Hepatic stellate cell (primary cell): ENCODE measurements at places on chromosomes 12 and 14.

GRCh38 chr12:53215497-53215896 is 8.4 kb upstream of the ITGB7 start:
- DNase-seq: no peak

GRCh38 chr14:68622856-68623255 is 170.0 kb downstream of the ZFP36L1 start:
- no peak for DNase-seq

DNA sequence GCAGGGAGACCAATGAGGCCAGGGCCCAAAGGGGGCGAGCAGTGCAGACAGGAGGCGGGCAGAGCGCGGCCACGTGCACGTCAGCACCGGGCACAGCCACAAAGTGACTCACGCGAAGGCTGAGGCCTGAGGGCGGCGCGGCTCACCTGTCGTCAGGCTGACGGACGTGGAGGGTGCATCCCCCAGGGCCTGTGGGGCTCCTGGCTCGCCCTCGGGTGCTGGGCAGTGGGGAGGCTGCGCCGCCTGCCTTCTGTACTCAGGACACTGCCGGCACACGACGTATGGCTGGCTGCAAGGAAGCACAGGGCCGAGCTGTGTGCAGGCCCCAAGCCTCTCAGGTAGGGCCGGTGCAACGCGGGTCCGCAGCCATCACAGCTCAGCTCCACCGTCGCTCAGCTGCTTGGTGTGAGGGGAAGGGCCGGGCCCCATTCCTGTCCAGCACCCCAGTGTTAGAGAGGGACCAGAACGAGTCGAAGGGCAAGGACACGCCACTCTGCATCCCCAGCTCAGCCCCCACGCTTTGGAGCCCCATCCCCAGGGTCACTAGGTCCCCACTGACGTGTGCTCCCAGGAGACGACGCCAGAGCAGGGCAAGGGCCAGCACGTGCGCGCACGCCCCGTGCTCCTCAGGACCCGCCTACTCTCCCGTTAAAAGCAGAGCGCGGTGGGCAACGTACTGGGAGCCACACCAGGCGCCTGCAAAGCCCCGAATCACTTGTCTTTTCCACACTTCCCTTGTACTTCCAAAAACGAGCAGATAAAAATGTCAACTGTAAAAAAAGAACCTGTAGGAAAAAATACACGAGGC is 24.8 kb upstream of the GOLGA3 start:
- no peak for DNase-seq

DNA sequence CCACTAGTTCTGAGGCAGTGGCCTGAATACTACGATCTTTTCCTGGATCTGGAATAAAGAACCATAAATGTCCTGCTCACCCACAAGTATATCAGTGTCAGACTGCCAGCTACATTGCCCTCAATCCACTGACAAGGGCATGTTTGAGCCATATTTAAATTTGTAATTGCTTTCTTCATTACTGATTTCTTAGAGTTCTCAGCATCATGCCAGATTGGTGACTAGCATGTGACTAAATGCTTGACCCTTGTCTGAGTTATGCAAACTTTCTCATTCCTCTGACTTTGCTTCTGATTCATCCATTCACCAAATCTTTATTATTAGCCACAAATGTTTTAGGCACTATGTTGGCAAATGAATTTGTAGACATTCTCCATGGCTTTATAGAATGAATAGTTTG is 143.6 kb upstream of the SLC16A7 start:
- peak; percentile 26 for DNase-seq

- DNase-seq: no peak
These were observed 78.1 kb upstream of the PTHLH start for GRCh38 chr12:28050606-28051005.

GRCh38 chr14:102320033-102320660 is 601 bp downstream of the ZNF839 start:
- peak; percentile 54 for DNase-seq

DNA sequence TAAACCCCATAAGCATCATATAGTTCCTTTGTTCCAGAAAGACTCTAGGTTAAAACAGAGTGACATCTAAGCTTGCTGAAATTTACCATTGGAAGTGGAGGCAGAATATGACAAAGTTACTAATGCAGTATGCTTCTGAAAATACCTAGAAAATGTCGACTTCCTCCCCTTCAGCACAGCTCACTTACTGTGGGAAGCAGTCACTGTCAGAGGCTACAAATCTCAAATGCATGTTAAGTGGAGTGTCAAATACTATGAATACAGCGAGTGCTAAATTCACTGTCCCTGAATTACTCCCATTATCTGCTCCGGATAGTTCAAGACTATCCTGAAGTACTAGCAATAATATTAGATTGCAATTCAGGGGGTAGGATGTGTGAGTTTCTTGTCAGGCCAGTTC is 1454.6 kb downstream of the AACS start:
- no peak for DNase-seq

- no peak for DNase-seq
These were observed 129.4 kb downstream of the TSPAN9 start for GRCh38 chr12:3206536-3207072.

DNA sequence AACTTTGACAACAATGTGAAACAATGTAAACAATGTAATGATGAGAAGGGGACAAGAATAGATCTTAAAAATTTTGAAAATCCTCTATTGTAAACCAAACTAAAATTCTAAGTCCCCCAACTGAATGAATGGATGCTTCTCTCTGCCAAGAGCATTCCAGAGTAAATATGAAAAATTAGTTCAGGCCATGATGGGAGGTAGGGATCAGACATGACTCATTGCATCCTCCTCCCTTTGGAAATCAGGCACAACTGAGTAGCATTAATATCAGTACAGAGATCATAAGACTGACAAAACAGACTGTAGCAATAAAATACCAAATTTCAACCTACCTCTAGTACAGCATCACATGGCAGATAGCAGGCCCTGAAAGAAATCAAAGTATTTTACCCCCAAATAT is 559.9 kb downstream of the C12orf50 start:
- no peak for DNase-seq
